Prostate gland (tissue), 2 donors: ENCODE measurements at places on chromosomes 12 and 14. TPM values are rescaled to one million over a fixed set of nuclear protein-coding genes. Genes with fewer than 3 reads are reported as not detected.
A peak's percentile ranks its signal among the peaks of the same experiment; 100 is the strongest.

The PCED1B gene
- 46.9 TPM for total RNA-seq

The TESPA1 gene
- total RNA-seq = 0.41 TPM

The CACNA2D4 gene
- total RNA-seq = 1.4 TPM

The YARS2 gene
- 19.2 TPM for total RNA-seq

The EMP1 gene
- total RNA-seq = 71.6 TPM

The SERPINA5 gene
- 936 TPM for total RNA-seq

The OLR1 gene
- total RNA-seq = 1.2 TPM

- no peaks in the 10 kb centered on the region for H3K4me1 ChIP-seq
- no peak overlapping the region for H3K27ac ChIP-seq
- no peaks in the 10 kb centered on the region for H3K36me3 ChIP-seq
- no peaks in the 10 kb centered on the region for H3K27me3 ChIP-seq
Observed at GRCh38 chr12:43338848-43339526, 213.0 kb downstream of the ADAMTS20 start.

DNA sequence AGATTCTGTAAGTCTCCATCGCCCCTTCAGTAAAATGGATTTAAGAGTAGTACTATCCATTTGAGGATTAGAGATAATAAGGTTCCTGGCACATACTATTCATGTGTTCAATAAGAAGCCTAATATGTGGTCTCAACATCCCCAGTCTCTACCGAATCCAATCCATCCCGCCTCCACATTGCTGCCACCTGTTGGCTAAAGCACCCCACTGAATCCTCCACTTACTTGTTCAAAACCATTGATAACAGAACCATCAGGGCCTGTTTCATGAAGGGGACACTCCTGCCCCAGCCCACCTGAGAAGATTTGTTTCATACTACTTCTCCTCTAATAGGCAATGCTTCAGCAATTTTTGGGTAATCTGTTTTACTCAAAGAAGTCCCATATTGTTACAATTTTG, 147.5 kb downstream of the SLC2A13 start:
- DNase-seq = no peak
- no peaks in the 10 kb centered on the region for H3K27me3 ChIP-seq
- no peak overlapping the region for H3K27ac ChIP-seq
- H3K36me3 ChIP-seq = no peaks in the 10 kb centered on the region
- no peak overlapping the region for H3K4me3 ChIP-seq

DNA sequence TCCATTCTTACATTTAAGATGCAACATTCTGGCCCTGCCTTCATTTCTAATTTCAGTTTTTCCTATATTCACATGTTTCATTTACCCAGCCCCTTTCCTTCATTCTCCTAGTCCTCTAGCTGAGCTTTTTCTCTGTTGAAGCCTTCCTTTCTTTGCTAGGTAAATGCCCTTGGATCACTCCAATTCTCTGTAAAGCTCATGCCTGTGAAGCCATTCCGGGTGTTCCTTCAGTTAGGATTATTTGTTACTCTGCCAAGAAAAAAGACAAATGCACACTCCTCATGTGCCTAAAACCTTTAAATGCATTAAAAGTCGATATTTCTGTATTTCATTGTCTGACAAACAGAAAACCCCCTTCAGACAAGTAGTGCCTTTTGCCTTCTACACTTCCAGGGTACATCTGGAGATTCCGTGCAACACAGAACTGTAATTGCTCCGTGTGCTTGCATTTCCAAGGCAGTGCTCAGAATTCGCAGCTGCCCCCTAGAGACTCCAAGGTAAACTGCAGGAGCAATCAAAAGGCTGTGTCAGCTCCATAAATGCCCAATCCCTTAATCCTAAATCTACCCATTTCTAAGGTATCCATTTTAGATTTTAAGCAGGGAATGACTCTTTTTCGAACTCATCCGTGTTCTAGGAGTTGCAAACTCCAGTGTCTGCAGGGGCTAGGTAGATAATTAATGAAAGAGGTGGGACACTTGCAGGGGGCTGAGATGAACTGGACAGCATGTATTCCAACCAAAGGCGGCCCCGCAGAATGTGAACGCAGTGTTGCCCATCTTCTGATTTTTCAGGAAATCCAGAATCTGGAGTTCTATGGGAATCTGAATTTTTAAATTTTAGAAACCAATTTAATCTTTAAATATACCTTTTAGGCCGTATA, 320.2 kb downstream of the GRIN2B start:
- peak; percentile 13 for DNase-seq
- H3K36me3 ChIP-seq = no peaks in the 10 kb centered on the region
- H3K27ac ChIP-seq = no peak overlapping the region
- H3K27me3 ChIP-seq = no peaks in the 10 kb centered on the region

DNA sequence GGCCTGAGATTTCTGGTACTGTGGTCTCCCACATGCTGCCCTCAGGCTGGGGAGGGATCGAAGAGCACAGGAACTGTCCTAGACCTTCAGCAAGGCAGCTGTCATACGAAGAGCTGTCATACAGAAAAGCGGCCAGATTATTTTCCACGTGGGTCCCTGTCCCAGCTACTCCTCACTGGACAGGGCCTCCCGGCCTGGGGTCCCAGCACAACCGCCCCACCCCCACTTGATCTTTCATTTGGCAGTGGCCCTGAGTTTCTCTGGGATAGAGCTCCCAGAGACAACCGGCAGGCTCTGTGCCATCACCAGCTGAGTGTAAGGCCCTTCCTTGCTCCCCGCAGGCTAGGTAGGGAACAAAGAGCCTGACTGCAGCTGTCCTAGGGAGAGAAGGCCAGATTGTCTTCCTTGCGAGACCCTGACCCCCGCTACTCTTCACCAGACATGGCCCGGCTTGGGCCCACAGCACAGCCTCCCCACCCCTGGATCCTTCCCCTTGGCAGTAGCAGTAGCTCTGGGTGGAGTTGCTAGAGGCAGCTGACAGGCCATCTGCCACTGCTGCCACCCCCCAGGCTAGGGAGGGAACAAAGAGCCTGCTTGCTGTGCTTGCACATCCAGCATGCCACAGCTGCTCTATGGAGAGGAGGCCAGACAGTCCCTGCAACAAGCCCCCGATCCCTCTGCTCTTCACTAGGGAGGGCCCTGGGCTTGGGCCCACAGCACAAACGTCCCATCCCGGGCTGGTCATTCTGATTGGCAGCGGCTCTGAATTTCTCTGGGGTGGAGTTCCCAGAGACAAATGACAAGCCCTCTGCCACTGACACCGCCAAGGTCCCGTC, 3.1 kb upstream of the OR4N2 start:
- H3K36me3 ChIP-seq = no peaks in the 10 kb centered on the region
- H3K27me3 ChIP-seq = no peaks in the 10 kb centered on the region
- no peak overlapping the region for H3K27ac ChIP-seq
- no peak for DNase-seq

- H3K4me1 ChIP-seq = no peaks in the 10 kb centered on the region
- H3K36me3 ChIP-seq = no peaks in the 10 kb centered on the region
- DNase-seq = peak; percentile 93
- no peaks in the 10 kb centered on the region for H3K27me3 ChIP-seq
- H3K27ac ChIP-seq = no peak overlapping the region
Observed at GRCh38 chr14:56422703-56423213, 156.8 kb upstream of the TMEM260 start.

DNA sequence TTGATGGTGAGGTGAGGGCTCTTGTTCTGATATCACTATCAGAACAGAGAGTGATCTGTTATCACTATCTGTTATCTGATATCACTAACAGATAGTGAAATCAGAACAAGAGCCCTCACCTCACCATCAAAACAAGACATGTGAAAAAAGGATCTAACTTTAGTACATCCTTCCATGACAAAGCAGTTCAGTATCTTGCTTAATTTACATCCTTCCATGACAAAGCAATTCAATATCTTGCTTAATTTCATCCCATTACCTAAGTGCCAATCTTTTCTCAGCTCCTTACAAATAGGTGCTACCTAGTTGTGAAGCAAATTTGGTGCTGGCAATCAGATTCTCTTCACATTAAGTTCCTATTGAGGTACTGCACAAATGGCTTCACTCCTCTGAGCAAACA, 1865.6 kb upstream of the FLRT2 start:
- H3K4me3 ChIP-seq = no peak overlapping the region
- H3K36me3 ChIP-seq = no peaks in the 10 kb centered on the region
- no peaks in the 10 kb centered on the region for H3K4me1 ChIP-seq

DNA sequence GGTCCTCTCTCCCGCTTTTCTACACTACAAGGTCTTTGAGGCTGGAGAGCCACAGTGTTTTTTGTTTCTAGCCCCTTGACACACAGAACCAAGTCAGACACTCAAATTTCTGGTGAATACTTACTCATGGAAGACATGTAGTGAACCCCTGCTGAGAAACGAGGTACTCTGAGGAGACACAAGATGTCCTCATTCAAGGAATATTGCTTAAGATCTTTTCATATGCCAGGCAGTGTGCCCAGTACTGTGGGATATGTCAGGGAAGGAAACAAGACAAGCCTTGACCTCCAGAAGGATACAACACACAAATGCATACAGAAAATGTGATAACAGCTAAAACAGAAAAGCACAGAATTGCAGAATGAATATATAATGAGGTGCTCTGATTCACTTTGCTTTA, 75.9 kb downstream of the TMTC1 start:
- H3K27ac ChIP-seq = no peak overlapping the region
- H3K4me1 ChIP-seq = no peaks in the 10 kb centered on the region
- no peaks in the 10 kb centered on the region for H3K36me3 ChIP-seq
- no peak overlapping the region for H3K4me3 ChIP-seq
- DNase-seq = no peak

GRCh38 chr12:50314636-50315312, 31.5 kb upstream of the LIMA1 start:
- no peaks in the 10 kb centered on the region for H3K36me3 ChIP-seq
- H3K4me1 ChIP-seq = no peaks in the 10 kb centered on the region
- no peak overlapping the region for H3K4me3 ChIP-seq
- H3K27me3 ChIP-seq = no peaks in the 10 kb centered on the region

- no peak for DNase-seq
- no peak overlapping the region for H3K4me3 ChIP-seq
- H3K27me3 ChIP-seq = no peaks in the 10 kb centered on the region
Observed at GRCh38 chr12:88245905-88246304, 103.8 kb downstream of the TMTC3 start.

GRCh38 chr12:98127336-98127679, 388.1 kb upstream of the TMPO start:
- H3K4me1 ChIP-seq = no peaks in the 10 kb centered on the region
- no peak for DNase-seq
- no peaks in the 10 kb centered on the region for H3K36me3 ChIP-seq
- no peaks in the 10 kb centered on the region for H3K27me3 ChIP-seq

GRCh38 chr12:6752167-6752920, 597 bp downstream of the MLF2 start:
- H3K27me3 ChIP-seq = no peaks in the 10 kb centered on the region
- H3K27ac ChIP-seq = peak overlapping the region; percentile 96
- H3K4me3 ChIP-seq = peak overlapping the region; percentile 89

GRCh38 chr12:1805441-1806081, 14.8 kb upstream of the LRTM2 start:
- no peak overlapping the region for H3K4me3 ChIP-seq
- no peaks in the 10 kb centered on the region for H3K4me1 ChIP-seq
- H3K27ac ChIP-seq = no peak overlapping the region
- DNase-seq = no peak

GRCh38 chr12:16607906-16608775, 2.2 kb upstream of the LMO3 start:
- H3K27me3 ChIP-seq = no peaks in the 10 kb centered on the region
- H3K4me1 ChIP-seq = no peaks in the 10 kb centered on the region
- H3K27ac ChIP-seq = peak overlapping the region; percentile 49
- H3K4me3 ChIP-seq = peak overlapping the region; percentile 8
- H3K36me3 ChIP-seq = no peaks in the 10 kb centered on the region

- DNase-seq = no peak
- no peaks in the 10 kb centered on the region for H3K36me3 ChIP-seq
- no peaks in the 10 kb centered on the region for H3K4me1 ChIP-seq
- H3K27me3 ChIP-seq = no peaks in the 10 kb centered on the region
- no peak overlapping the region for H3K27ac ChIP-seq
- H3K4me3 ChIP-seq = no peak overlapping the region
Observed at GRCh38 chr12:80299219-80299618, 144.8 kb upstream of the PTPRQ start.

- DNase-seq = no peak
- H3K4me3 ChIP-seq = no peak overlapping the region
- no peak overlapping the region for H3K27ac ChIP-seq
- no peaks in the 10 kb centered on the region for H3K27me3 ChIP-seq
- no peaks in the 10 kb centered on the region for H3K4me1 ChIP-seq
Observed at GRCh38 chr14:77882636-77883035, 82.7 kb downstream of the ADCK1 start.

- H3K27me3 ChIP-seq = no peaks in the 10 kb centered on the region
- H3K4me3 ChIP-seq = no peak overlapping the region
- no peaks in the 10 kb centered on the region for H3K36me3 ChIP-seq
- no peaks in the 10 kb centered on the region for H3K4me1 ChIP-seq
- no peak overlapping the region for H3K27ac ChIP-seq
Observed at GRCh38 chr14:36430169-36430568, 89.9 kb downstream of the NKX2-1 start.

GRCh38 chr14:56659964-56660551, 80.5 kb downstream of the TMEM260 start:
- H3K36me3 ChIP-seq = no peaks in the 10 kb centered on the region
- no peak overlapping the region for H3K4me3 ChIP-seq
- H3K27ac ChIP-seq = no peak overlapping the region
